ENCODE measurements at places on chromosomes 6 and 20. TPM values are rescaled to one million over a fixed set of nuclear protein-coding genes. Genes with fewer than 3 reads are reported as not detected.

The ZBTB12 gene
- total RNA-seq, result 2.5 TPM

The LPA gene
- not detected for total RNA-seq

The BNIP5 gene
- total RNA-seq, result not detected

The TULP1 gene
- total RNA-seq, result not detected

The XKR7 gene
- total RNA-seq, result not detected

The SALL4 gene
- not detected for total RNA-seq

- H3K4me3 ChIP-seq, result no peak overlapping the region
- no peaks in the 10 kb centered on the region for H3K36me3 ChIP-seq
- DNase-seq, result no peak
- no peaks in the 10 kb centered on the region for H3K4me1 ChIP-seq
Observed at GRCh38 chr20:38402816-38403215, 32.3 kb downstream of the SNHG17 start.

- no peaks in the 10 kb centered on the region for H3K4me1 ChIP-seq
- H3K36me3 ChIP-seq, result no peaks in the 10 kb centered on the region
- no peak overlapping the region for H3K4me3 ChIP-seq
- H3K27me3 ChIP-seq, result peaks cover 15% of the 10 kb centered on the region
Observed at GRCh38 chr20:32971703-32972161, 32.5 kb downstream of the SUN5 start.

- peaks cover 12% of the 10 kb centered on the region for H3K27me3 ChIP-seq
- no peaks in the 10 kb centered on the region for H3K4me1 ChIP-seq
- no peak overlapping the region for H3K4me3 ChIP-seq
- no peak for DNase-seq
- H3K36me3 ChIP-seq, result no peaks in the 10 kb centered on the region
- no peak overlapping the region for H3K27ac ChIP-seq
Observed at GRCh38 chr20:46807998-46808397, 86.6 kb upstream of the EYA2 start.

DNA sequence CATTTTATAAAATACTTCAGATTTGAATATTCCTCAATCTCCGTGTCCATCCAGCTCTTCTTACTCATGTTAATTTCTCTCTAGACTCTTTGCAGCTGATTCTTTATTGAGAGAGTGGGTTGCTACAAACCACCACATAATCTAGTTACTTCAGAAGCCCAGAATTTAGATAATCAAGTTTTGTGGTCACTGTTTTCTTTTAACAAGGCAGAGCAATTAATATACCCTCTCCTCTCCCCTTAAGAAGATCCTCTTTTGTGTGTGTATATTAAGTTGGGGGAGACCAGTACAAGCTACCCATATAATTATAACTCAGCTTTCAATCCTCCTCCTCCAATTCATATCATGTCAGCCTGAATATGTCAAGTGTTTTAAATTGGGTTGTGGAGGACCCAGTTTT, 95.1 kb downstream of the IRAK1BP1 start:
- H3K4me3 ChIP-seq, result no peak overlapping the region
- H3K27ac ChIP-seq, result no peak overlapping the region
- DNase-seq, result no peak
- H3K27me3 ChIP-seq, result no peaks in the 10 kb centered on the region
- H3K36me3 ChIP-seq, result peaks cover 14% of the 10 kb centered on the region
- H3K4me1 ChIP-seq, result no peaks in the 10 kb centered on the region

GRCh38 chr6:67431076-67431475, 1204.0 kb upstream of the ADGRB3 start:
- H3K27ac ChIP-seq, result no peak overlapping the region
- no peaks in the 10 kb centered on the region for H3K4me1 ChIP-seq
- no peak overlapping the region for H3K4me3 ChIP-seq
- no peaks in the 10 kb centered on the region for H3K27me3 ChIP-seq
- DNase-seq, result no peak

- DNase-seq, result no peak
- no peaks in the 10 kb centered on the region for H3K4me1 ChIP-seq
- H3K36me3 ChIP-seq, result no peaks in the 10 kb centered on the region
- no peak overlapping the region for H3K4me3 ChIP-seq
Observed at GRCh38 chr20:45176526-45177267, 2.0 kb downstream of the PI3 start.

DNA sequence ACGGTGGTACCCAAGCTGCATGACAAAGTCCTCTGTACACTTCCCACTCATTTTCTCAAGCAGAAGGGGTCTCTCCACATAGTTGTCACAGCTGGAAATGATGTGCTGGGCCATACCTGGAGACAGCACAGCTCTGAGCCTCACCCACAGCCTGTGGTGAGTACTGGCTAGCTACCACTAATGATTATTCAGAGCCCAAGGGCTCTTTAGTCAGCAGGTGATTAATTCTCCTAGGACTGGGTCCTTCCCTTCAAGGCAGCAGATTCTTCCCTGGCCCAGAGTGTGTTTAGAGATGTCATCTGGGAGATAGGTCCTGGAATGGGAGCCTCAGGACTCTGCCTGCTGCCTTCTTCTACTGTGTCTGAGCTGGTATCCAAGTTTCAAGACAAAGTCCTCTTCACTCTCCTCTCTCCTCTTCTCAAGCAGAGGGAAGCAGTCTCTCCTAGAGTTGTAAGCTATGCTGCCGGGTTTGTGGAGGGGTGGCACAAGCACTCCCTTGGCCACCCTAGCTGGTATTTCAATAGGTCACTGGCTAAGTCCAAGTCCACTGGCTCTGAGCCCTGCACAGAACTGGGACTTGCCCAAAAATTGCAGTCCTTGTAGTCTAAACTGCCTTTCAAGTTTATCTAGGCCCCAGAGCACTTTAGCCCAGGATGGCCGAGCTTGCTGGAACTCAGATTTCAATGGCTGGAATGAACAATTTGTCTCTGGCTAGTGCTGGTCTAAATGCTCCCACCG, 49.8 kb upstream of the VGLL2 start:
- H3K4me1 ChIP-seq, result no peaks in the 10 kb centered on the region
- no peak for DNase-seq
- no peaks in the 10 kb centered on the region for H3K27me3 ChIP-seq
- H3K4me3 ChIP-seq, result no peak overlapping the region

DNA sequence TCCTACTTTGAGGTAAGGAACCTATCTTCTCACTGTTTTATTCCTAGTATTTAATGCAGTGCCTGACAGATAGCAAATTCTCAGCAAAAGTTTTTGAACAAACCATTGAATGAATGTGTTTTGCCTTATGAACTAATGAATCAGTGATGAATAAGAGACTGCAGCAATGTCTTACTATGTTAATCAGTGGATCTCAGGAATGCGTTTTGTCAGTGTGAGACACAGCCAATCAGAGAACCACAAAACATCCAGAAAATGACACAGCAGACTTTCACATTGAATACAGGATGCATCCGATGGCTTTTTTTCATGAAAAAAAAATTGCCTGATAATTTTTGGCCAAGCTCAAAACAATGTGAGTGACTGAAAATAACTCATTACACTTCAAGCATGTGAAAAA, 270.5 kb downstream of the BMP2 start:
- no peak overlapping the region for H3K27ac ChIP-seq
- DNase-seq, result no peak
- H3K4me3 ChIP-seq, result no peak overlapping the region
- H3K4me1 ChIP-seq, result no peaks in the 10 kb centered on the region
- H3K27me3 ChIP-seq, result no peaks in the 10 kb centered on the region
- H3K36me3 ChIP-seq, result no peaks in the 10 kb centered on the region

DNA sequence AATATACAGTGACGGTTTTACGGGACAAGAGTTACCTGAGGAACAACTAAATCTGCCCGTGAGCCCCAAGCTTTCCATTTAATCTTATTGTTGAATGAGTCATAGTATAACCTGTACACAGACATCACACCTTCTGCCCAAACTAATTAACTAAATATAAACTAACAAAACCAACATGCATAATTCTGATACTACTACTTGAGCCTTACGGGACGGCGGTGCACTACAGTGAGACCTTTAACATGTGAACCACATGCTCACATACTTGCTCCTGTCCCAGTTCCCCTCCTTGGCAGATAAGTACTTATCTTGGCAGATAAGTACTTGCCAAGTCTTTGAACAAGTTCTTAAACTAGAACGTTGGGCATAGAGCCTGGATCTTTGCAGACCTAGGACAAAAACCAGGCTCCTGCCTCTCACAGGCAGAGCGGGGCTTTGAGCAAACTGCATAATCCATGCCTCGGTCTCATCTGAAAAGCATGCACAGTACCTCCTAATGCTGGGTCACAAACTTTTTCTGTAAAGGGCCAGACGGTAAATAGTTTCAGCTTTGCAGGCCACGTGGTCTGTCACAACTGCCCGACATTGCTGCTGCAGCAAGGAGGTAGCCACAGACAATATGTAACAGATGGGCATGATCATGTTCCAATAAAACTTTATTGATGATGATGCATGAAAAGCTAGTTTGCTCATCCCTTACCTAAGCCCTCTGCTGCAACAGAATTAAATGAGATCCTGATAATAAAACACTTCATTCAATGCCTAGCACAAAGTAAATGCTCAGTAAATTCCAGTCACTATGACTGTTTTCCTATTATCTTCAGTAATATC, 23.0 kb downstream of the ZNF217 start:
- peaks cover 2% of the 10 kb centered on the region for H3K4me1 ChIP-seq
- H3K27me3 ChIP-seq, result no peaks in the 10 kb centered on the region
- no peak overlapping the region for H3K4me3 ChIP-seq

GRCh38 chr6:134730013-134730412, 219.9 kb downstream of the ALDH8A1 start:
- H3K4me3 ChIP-seq, result no peak overlapping the region
- H3K27me3 ChIP-seq, result no peaks in the 10 kb centered on the region
- no peak for DNase-seq
- H3K36me3 ChIP-seq, result no peaks in the 10 kb centered on the region
- peaks cover 8% of the 10 kb centered on the region for H3K4me1 ChIP-seq

DNA sequence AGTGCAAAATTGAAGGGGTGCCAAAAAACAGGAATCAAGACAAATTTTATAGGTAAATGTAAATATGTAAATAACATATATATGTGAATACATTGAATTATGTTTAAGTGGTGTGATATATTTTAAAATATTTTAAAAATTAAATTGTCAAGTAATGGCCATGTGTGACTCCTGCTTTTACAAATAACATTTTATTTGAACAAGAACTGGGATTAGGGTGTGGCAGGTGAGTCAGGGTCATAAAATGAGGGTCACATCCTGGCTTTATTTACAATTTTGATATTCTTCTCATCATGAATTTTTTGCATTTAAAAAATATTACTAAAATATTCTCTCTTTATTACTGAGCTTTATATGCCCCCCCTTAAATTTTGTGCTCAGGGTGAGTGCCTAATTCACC, 601.1 kb upstream of the MAN1A1 start:
- H3K27ac ChIP-seq, result no peak overlapping the region
- H3K36me3 ChIP-seq, result no peaks in the 10 kb centered on the region
- no peaks in the 10 kb centered on the region for H3K27me3 ChIP-seq
- DNase-seq, result no peak
- no peaks in the 10 kb centered on the region for H3K4me1 ChIP-seq

DNA sequence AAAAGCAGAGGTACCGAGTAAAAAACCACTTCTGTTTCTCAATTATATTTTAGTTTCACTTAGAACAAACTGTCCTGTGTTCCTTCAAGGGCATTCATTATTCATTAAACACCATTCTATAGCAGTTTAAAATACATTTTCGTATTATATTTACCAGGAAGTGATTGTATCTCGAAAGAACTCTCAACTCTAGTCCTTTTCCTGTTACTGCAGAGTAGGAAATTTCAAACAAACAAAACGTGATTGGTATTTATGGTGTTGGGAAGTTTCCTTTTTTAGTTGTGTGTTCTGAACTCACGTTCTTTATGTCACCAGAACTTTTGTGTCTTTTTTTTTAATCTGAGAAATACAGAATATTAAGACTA, 139.5 kb upstream of the BTBD3 start:
- H3K4me3 ChIP-seq, result peak overlapping the region; percentile 10
- peaks cover 5% of the 10 kb centered on the region for H3K4me1 ChIP-seq
- DNase-seq, result peak; percentile 11
- no peaks in the 10 kb centered on the region for H3K27me3 ChIP-seq

GRCh38 chr6:149862922-149863697, 1.0 kb downstream of the LRP11 start:
- peaks cover 3% of the 10 kb centered on the region for H3K36me3 ChIP-seq
- peak; percentile 57 for DNase-seq
- H3K27ac ChIP-seq, result peak overlapping the region; percentile 89
- peak overlapping the region; percentile 54 for H3K4me3 ChIP-seq
- peaks cover 21% of the 10 kb centered on the region for H3K4me1 ChIP-seq

DNA sequence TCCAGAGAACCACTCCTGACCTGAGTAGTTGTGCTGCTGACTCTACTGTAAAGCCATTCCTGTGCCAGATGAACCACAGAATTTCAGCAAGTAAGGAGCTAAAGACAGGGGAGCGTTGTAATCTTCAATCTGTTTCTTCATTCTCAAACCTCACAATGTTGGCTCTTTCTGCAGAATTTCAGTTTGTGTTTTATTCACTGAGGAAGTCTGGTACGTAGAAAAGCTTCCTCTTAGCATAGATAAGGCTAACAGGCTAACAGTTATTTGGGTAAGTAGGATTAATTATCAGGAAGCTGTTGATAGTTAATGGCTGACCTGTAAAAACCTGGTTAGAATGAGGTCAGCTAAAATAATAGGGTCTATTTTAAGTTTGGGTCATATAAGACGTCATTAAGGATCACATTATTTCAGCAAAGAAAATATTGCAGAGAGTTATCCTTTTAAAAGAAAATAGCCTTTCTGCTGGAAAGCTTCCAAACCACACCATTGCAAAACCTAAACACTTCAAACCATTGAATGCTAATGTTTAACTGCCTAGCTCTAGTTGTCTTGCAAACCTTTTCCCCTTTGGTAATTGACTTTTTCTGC, 14.1 kb upstream of the TENT5A start:
- H3K36me3 ChIP-seq, result no peaks in the 10 kb centered on the region
- peak overlapping the region; percentile 55 for H3K27ac ChIP-seq
- no peak overlapping the region for H3K4me3 ChIP-seq
- peak; percentile 93 for DNase-seq

DNA sequence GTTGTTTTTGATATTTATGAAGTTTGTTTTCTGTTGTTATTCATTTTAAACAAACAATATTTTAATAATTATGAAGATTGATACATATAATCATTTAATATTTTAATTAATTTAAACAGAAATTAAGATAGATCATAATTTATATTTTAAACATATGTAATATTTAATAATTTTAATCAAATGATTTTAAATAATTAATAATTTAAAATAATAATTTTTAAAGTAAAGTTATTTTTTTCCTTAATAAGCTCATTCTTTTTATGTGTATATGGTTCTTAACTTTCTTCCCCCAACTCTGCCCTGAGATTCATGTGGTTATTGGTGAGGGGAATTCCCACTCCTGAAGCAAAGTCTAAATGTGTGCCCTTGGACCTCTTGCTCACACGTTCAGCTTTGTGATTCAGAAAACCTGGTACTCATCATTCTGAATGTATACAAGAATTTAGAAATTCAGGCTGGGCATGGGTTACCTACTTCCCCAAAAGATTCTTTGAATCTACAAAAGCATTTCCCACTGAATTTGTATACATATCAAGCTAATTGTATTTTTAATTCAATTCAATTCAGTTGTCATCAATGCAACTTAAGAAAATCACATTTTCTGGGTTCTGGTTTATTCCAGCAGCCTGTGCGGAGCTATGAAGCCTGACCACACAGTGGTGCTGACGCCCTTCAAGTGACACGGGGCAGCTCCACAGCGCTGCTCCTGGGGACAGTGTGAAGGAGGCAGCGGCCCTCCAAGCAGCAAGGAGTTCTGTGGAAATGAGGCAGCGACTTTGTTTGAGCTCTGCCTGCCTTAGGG, 168.9 kb upstream of the UST start:
- no peak overlapping the region for H3K4me3 ChIP-seq
- no peak overlapping the region for H3K27ac ChIP-seq
- H3K36me3 ChIP-seq, result no peaks in the 10 kb centered on the region
- peak; percentile 80 for DNase-seq
